ENCODE measurements at places on chromosomes 7 and 10. TPM values are rescaled to one million over a fixed set of nuclear protein-coding genes. Genes with fewer than 3 reads are reported as not detected.

The LIPM gene
- not detected for total RNA-seq

The SNX10 gene
- total RNA-seq, result 1.4 TPM

The PTPN20 gene
- 0.22 TPM for total RNA-seq

The CCZ1B gene
- total RNA-seq, result 36.7 TPM

The ZNF736 gene
- 3.2 TPM for total RNA-seq

The DNAJB6 gene
- total RNA-seq, result 149 TPM

The CDC123 gene
- 81.3 TPM for total RNA-seq

The CPN1 gene
- total RNA-seq, result not detected

The HMX2 gene
- not detected for total RNA-seq

The SKIDA1 gene
- not detected for total RNA-seq

The PRR15 gene
- total RNA-seq, result 6.1 TPM

The GPC2 gene
- 0.22 TPM for total RNA-seq

The FOXP2 gene
- 5.0 TPM for total RNA-seq

The KMT2C gene
- 14.2 TPM for total RNA-seq

The WEE2 gene
- total RNA-seq, result not detected

The ZCCHC24 gene
- 30.3 TPM for total RNA-seq

The RARRES2 gene
- not detected for total RNA-seq

The SPDYE11 gene
- total RNA-seq, result not detected

The GPR37 gene
- not detected for total RNA-seq

The BTBD16 gene
- not detected for total RNA-seq

The MBLAC1 gene
- 0.43 TPM for total RNA-seq

The GCK gene
- 0.11 TPM for total RNA-seq

The MYL10 gene
- not detected for total RNA-seq

The ARMS2 gene
- not detected for total RNA-seq

The ERCC6 gene
- total RNA-seq, result 101 TPM

The GDF2 gene
- not detected for total RNA-seq

Measured in GM23248 (cell line).